ENCODE measurements at places on chromosomes 16 and 17.

DNA sequence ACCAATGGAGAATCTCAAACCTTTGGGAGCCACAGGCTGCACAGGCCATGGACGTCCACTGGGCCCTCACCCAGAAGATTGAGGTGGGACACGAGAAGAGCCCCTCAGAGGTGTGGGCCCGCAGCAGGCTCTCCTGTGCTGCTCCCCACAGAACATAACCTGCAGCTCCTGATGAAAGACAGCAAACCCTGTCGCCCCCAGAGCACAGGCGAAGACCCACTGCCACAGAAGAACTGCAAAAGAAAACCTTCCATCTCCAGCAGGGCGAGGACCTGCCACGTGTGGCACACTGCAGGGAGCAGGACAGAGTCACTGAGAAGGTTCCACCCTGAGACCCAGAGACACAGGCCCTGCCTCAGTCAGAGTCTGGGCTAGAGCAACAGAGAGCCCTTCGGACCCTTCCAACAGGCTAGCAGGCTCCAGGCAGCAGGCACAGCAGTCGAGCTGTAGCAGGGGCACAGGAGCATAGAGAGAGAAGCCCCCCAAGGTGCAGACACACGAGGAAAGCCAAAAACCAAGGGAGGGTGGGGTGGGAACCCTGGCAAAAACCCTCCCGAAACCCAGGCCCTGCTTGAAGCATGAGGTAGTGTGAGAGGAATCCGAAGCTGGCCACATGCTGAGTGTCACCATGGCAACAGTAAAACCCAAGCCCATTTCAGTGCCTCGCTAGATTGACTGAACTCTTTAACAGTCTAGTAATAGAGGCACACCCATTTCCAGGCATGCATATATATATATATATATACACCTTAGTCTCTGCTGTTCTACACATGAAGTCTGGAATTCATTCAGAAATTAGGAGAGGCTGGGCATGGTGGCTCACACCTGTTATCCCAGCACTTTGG is 60.0 kb upstream of the CHMP6 start:
- DNase-seq = no peak

DNA sequence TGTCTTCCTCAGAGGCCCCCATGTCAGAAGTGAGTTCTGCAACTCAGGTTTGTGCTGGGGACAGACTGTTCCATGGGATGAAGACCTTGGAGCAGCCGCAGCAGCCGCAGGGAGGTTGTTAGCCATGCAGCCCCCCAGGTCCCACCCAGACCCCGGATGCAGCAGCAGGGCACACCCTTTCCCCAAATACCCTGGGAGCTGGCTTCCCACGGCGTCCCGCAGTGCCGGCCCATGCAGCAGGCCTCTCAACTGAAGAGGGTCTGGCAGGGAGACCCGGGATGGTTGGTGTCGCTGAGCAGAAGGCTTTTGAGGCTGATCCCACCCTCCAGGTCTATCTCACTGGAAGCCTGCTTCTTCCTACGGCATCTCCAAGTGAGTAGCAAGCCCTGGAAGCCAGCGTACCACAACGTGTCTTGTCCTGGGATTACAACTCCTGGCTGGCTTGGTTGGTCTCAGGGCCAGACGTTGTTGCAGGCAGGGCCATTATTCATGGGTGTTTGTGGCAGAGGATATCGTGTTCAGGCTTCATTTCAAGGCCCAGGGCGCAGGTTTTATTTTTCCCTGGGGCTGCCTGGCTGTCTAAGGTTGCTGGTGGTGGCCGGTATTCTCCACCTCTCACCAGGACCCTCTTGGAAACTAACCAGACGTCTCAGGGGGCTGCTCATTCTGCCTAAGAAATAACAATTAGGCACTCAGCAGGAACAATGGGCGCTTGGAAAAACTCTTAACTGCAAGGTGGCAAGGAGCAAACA is 223.2 kb downstream of the C16orf95 start:
- DNase-seq = no peak

DNA sequence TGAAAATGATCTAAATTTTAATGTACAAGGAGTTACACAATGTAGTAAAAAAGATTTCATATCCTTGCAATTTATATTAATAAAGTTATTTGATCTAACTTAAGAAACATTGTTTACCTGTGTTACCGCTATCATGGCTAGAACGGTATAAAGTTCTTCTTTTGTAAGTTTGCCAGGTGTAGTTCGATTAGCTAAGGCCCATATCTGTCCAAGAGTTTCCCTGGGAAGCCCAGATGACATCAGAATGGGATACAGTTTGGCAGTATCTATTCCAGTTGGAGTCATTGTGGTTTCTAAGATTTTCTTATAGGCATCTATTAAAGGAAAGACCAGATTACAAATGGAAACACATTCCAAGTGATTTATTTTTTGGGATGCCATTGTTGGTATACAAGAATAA is 37.5 kb downstream of the SYNRG start:
- DNase-seq = no peak

GRCh38 chr16:19123535-19124178 is 9.9 kb downstream of the ITPRIPL2 start:
- DNase-seq = no peak

DNA sequence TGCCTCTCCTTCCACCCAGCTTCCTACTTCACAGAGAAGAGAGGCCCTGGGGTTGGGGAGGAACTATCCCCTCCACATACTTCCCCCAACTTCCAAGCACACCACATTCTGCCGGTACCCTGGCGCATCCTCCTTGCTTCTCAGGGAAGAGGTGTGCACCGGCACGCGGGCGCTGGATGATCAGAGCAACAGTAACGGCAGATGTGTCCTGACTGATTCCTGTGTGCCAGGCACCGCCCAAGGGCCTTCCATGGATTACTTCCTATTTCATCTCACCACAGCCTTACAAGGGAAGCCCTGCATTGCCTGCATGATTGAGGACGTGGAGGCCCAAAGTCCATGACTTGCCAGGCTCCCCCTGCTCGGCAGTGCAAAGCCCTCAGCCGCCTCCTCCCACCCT is 21.1 kb upstream of the MLKL start:
- DNase-seq = no peak
